ENCODE measurements at places on chromosomes 7 and 10.

DNA sequence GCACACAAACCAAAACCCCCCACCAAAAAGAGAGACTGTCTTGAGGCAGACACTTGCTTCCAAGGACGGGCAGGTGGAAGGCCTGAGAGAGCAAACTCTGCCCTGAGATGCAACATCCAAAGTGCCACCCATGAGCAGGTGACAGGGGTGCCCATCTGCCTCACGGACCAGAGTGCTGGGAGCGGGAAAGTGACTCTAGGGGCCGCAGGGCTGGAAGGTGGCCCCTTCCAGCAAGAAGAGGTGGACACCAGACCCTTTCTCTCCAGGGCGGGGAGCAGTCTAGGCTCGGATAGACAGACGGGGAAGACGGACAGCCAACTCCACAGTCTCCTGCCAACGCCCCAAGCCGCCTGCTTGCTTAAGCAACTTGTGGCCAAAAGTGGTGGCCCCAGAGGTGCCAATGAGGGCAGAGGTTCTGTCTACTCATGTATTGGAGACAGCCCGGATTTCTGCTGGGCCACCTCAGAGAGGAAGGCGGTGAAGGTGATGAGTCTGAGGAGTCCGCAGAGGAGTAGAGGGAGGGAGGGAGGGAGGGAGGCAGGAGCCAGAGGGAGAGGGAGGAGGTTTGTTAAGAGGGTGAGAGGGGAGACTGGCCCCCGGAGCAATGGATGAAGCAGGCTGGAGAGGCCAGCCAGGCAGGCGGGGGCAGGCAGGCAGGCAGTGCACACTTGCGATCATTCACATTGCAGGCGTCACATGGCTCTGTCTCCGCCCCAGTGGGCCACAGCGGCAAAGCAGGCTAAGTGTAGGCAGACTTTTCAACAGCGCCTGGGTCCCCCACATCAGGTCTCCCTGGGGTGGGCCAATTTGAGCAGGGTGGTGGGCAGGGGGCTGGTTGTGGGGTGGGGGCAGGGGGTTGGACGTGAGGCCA lies 65.6 kb downstream of the SLC29A4 start:
- no peak for DNase-seq

GRCh38 chr10:118332948-118333710 lies 9.0 kb downstream of the FAM204A start:
- no peak for DNase-seq

GRCh38 chr7:75638594-75639070 lies 100.1 kb downstream of the HIP1 start:
- DNase-seq: no peak

DNA sequence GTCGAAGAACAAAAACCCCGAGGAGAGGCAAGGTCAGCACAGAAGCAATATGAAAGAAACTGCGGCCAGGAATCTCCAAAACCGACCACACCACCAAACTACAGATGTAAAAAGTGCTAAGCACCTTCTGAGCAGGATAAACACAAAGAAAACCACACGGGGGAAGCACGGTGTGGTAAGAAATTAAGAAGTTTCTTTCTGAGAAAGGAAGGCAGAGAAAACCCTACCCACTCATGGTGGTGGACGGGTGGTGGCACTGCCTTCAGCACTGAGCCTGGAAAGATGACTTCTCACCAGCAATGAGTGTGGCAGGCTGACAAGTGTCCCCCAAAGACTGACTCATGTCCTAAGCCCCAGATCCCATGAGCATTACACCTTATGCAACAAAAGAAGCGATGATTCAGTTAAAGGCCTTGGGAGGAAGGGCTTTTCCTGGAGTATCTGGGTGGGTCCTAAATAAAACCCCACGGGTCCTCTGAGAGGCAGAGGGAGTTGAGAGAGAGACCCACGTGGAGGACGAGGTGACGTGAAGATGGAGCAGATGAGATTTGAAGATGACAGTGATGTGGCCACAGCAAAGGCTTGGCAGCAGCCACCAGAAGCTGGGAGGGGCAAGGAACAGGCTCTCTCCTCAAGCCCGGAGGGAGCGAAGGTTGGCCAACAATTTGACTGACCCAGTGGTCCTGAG lies 124.9 kb downstream of the DLG5 start:
- peak; percentile 56 for DNase-seq

DNA sequence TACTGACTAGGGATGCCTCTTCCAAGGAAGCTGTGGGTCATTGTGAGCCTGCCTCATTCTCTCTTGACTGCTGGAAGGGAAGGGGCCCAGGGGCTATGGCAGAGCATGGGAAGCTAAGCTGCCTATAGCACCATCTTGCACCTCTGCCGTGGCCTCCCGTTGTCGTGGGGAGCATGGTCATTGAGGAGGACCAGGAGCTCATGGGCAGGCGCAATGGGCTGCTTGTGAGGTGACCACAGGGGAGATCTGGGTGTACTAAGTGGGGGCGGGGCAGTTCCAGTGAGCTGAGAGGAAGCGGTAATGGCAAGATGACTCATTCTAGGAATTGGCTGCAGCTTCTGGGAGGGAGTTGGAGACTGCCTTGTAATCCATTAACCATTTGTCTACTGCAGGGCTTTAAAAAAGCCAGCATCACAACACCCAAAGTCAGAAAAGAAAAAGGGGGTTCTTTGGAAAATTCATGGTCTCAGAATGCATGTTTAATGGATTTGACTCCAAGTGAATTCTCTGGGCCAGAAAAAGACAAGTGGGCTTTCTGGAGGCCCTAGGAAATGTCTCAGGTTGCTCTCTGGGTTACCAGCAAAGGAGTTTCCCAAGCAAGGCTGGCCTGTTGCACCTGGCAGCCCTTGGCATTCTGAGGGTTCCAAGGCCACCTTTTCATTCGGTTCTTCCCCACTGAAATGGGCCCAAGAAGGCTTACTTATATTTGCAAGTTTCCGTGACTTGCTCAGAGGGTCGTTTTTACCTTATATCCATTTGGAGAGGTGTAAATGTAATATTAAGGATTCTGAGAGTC lies 3.6 kb downstream of the DUSP5 start:
- DNase-seq: peak; percentile 65

GRCh38 chr10:14717552-14717951 lies 57.1 kb downstream of the FAM107B start:
- DNase-seq: no peak

GRCh38 chr7:122300211-122300932 lies 4.2 kb downstream of the FEZF1 start:
- DNase-seq: no peak

- no peak for DNase-seq
Observed at GRCh38 chr7:84271543-84271942, 77.0 kb upstream of the SEMA3A start.

GRCh38 chr10:113278221-113278620 lies 274.6 kb upstream of the HABP2 start:
- DNase-seq: no peak

GRCh38 chr10:99920901-99921300 lies 88.8 kb downstream of the DNMBP start:
- no peak for DNase-seq

DNA sequence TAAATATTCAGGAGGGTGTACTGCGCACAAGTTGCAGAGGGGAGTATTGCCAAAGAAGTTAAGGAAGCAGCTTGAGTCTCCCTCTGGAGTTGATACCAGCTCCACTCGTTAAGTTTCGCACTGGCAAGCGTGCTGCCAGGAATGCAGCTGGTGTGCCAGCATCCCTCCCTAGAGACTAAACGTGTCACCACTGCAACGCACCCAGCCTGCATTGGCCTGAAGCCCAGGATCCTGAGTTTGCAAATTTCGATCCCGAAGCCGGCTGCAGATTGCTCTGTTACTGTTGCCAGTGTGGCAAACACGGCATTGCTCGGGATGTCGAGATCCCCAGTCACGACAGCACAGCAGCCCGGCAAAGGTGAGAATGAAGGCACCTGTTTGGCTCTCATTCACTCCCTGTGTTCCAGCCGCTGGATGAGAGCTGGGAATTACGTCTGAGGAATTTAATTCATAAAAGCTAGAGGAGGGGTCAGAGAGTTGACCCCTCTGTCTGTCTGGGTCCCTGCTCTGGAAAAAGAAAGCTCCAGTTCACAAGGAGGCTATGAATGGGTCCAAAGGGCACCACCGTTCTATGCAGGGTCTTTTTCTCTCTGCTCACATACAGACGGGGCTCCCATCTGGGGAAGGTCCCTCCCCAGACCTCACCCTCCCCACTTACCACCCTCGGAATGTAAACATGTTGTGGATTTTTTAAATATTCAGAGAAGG lies 61.0 kb downstream of the NRP1 start:
- DNase-seq: no peak

- DNase-seq: no peak
Observed at GRCh38 chr7:25391295-25391861, 163.1 kb upstream of the NPVF start.

DNA sequence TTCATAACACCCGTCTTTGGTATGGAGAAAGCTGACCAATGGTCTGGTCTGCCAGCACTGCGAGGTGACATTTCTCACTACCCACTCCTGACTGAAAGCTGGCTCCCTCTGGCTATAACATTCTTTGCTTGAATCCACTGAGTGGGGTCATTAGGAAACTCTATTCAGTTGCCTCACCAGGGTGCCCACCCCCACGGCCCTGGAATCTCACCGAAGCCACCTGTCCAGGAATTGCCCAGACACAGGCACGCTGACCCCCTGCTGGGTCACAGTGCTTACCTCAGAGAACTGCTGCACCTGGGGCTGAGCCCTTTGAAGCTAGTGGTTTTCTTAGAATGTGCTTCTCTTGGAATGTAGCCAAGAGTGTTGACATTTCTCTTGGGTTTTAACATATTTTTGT lies 28.6 kb downstream of the HECW1 start:
- DNase-seq: no peak

GRCh38 chr10:95308389-95309302 lies 17.8 kb upstream of the PDLIM1 start:
- DNase-seq: no peak

- no peak for DNase-seq
Observed at GRCh38 chr7:30379131-30379530, 94.7 kb downstream of the ZNRF2 start.

DNA sequence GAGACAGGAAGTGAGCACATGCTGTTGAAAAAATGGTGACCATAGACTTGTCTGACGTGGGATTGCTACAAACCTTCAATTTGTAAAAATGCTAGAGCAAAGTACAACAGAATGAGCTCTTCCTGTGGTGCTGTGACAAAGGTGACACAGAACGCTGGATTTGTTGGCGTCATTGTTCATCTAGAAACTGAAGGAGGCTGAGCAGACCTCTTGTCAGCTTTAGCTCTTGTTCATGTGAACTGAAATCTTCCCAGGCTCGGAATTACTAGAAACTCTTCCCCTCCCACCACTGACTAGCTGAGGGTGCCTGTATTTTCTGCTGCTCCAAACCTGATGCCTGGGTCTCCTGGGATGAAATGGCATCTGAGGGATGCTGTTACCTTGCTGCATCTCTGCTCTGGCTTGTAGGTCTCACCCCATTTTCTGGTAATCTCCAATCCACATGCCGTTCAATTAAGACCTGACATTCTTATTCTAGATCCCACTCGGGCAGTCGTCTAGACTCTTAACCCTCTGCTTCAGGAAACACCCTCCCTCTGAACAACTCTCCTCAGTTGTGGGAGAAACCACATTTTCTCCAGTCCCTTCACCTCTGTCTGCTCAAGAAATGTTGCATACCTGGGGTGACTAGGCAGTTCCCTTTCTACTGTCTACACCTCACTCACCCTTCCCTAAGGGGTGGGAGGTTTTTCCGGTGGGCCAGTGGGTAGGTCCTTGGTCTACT lies 349.3 kb downstream of the CXCL12 start:
- no peak for DNase-seq

DNA sequence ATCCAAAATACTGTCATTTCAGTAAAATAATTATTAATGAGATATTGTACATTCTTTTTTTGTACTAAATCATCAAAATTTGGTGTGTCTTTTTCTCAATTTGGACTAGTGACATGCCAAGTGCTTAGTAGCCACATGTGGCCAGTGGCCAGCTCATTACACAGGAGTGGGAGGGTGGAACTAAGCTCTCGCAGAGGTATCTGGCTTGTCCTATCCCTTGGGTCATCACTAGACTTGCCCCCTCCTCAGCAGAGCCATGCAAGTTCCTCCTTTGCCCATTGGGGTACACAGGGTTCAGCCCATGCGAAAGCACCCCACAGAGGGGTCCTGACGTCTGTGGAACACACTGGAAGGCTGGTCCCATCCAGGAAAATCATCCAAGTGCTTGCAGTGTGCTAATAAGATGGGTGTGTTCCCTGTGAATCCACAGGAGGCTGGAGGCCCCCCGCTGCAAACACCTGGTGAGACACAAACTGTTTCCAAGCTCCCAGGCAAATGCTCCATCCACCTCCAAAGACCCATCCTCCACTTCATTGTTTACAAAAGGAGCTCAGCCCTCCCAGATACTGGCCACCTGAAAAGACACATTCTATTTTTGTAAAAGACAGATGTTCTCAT lies 1.3 kb downstream of the ARHGAP22 start:
- no peak for DNase-seq

GRCh38 chr10:47144525-47144924 lies 155.5 kb upstream of the GDF10 start:
- DNase-seq: no peak

DNA sequence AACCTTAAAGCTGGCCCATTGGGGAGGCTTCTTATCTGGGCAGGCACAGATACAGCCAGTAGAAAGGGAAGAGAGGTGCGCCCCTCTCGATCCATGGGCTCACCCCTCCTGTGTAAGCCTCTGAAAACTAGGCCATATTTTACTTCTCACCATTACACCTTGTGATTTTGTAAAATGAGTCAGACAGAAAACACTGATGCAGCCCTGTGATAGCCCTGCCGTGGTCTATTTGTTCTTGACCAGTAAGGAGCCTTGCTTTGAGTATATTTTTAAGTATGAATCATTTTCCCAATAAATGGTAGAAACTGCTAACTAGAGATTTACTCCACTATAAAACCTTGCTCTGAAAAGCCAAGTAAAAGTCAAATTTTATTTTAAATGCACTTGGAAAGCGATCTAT lies 329.8 kb upstream of the MBL2 start:
- DNase-seq: no peak

DNA sequence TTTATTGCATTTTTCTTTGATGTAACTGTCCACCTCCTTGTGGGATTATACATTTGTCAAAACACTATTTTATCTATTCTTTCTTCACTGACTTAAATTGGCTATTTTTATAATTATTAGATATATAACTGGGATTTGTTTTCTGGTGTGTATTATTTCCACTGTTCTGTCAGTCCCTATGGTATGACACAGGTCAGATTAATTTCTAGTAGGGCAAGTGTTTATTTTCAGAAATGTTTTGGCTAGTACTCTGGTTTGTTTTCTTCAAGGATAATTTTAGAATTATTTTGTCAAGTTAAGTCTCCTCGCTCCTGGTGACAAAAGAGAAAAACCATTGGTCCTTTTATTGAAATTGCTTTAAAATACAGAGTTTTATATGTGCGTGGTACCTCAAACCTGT lies 91.3 kb downstream of the MPLKIP start:
- no peak for DNase-seq

- no peak for DNase-seq
Observed at GRCh38 chr10:5885619-5886018, 4.1 kb downstream of the ANKRD16 start.

DNA sequence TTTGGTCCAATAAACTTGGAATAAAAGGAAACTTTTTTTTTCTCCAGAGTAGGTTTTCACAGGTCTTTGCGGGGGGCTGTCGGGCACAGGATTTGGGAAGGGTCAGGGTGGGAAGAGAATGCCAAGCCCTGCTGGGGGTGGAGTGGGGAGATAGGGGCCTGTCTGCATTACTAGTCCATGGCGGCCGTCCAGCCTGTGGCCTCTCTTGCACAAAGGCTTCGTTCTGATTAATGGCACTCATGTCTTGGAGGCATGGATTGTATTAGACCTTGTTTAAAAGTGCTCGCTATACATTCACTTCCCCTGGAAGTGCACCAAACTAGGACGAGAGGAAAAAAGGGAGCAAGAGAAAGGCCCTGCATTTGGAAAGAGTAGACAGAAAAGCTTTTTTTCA lies 37.2 kb downstream of the LRMDA start:
- DNase-seq: no peak
